ENCODE measurements at places on chromosomes 2 and 18. TPM values are rescaled to one million over a fixed set of nuclear protein-coding genes. Genes with fewer than 3 reads are reported as not detected.

ST6GAL2 gene
- 0.34 TPM for total RNA-seq

ALK gene
- not detected for total RNA-seq

DNA sequence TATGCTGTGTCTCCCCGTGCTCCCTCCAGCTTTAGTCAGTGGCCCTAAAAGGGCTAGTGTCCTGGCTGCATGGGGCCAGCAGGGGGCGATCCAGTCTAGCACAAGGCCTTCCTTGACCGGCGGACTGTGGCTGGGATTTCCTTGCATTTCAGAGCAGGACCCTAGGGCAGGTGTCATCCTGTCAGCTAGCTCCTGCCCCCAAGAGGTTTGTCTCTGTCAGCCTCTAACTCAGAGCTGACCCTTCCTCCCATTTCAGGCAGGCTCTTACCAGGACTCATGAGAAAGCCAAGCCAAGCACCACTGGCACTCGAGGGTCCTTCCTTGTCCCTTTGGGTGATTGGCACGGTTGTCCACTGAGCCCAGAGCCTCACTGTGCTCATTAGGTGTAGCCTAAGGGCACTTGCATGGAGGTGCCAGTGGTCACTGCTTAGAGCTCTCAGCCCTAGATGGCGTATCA is 140.3 kb downstream of the RPIA start:
- no peak overlapping the region for H3K27ac ChIP-seq
- H3K4me3 ChIP-seq = no peak overlapping the region
- H3K27me3 ChIP-seq = peaks cover 15% of the 10 kb centered on the region
- H3K4me1 ChIP-seq = no peaks in the 10 kb centered on the region
- H3K36me3 ChIP-seq = no peaks in the 10 kb centered on the region
- peak; percentile 56 for DNase-seq

GRCh38 chr18:13136056-13136903 is 82.3 kb upstream of the LDLRAD4 start:
- H3K27ac ChIP-seq = no peak overlapping the region
- H3K4me3 ChIP-seq = peak overlapping the region; percentile 43
- DNase-seq = no peak
- H3K27me3 ChIP-seq = no peaks in the 10 kb centered on the region
- peaks cover 6% of the 10 kb centered on the region for H3K4me1 ChIP-seq

DYSF gene
- total RNA-seq = 2.0 TPM

GRCh38 chr2:221572821-221573429 is 821 bp upstream of the EPHA4 start:
- H3K4me1 ChIP-seq = peaks cover 10% of the 10 kb centered on the region
- H3K27me3 ChIP-seq = no peaks in the 10 kb centered on the region
- H3K36me3 ChIP-seq = no peaks in the 10 kb centered on the region
- peak overlapping the region; percentile 96 for H3K4me3 ChIP-seq
- H3K27ac ChIP-seq = no peak overlapping the region
- peak; percentile 52 for DNase-seq
